ENCODE measurements at places on chromosomes 6 and 20.
A peak's percentile ranks its signal among the peaks of the same experiment; 100 is the strongest.

GRCh38 chr6:113805173-113805790 lies 51.9 kb upstream of the MARCKS start:
- no peak for DNase-seq

DNA sequence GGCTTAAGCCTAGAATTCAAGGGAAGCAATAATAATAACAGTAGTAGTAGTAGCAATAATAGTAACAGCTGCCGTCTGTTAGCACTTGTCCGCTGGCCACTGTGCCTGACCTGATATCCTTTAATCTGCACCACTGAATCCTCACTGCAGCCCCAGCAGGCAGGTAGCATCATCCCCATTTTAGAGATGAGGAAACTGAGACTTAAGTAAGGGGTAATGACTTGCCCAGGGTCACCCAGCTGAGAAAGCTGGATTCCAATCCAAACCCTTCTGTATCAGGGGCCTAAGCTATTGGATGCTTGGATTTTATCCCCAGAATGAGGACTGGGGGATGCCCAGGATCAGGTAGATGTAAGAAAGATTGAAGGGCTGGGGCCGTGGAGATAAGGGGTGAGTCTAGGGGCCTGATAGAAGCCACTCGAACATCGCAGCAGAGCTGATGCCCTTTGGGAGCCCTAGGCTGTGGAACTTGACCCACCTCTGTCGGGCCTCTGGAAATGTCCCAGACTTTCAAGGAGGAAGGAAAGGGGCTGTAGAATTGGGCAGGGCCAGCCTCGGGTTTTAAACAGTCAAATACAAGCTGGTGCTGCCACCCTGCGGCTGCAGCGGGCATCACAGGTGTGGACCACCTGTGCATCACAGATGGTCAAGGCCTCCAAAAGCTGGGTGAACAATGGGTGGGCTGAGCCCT lies 102.1 kb upstream of the MYL9 start:
- peak; percentile 58 for DNase-seq

DNA sequence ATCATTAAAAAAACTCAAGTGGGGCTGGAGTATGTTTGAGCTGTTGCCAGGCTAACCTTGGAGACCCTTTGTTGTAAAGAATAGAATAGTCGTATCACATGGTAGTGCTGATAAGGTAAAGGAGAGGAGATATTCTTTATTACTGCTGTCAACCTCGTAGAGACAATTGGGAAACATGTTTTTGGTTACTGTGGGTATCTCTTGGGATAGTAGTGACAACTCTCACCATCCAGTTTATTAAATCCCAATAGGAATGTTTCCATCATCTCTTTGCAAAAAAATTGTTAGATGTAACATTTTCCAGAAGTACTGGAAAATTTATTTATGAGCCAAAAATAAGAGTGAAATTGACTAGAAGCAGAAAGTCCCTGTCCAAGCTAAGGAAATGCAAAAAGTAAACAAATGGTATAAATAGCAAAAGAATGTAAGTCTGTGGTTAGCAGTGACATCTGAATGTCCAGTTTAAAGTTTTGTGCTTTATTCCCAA lies 829.3 kb upstream of the CITED2 start:
- DNase-seq = no peak

- DNase-seq = no peak
Observed at GRCh38 chr20:15895126-15895525, 678.1 kb downstream of the KIF16B start.

DNA sequence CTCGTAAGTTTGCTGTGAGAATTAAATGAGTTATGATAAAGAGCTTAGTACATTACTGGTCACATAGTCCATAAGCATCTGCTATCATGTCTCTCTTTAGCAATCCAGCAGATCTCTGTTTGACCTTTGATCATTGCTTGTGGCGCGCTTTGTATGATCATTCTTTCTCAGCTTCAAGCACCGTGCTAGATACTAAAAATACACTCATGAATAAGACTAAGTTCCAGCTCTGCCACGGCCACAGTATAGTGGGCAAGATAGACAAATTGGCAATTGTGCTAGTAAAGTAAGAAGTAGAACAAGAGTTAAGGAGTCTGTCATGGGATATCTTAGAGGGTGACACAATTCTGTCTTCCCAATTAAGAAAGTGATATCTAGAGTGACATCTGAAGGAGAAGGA lies 75.2 kb upstream of the ADGRF1 start:
- no peak for DNase-seq

- DNase-seq = no peak
Observed at GRCh38 chr20:11323816-11324215, 593.9 kb upstream of the BTBD3 start.

DNA sequence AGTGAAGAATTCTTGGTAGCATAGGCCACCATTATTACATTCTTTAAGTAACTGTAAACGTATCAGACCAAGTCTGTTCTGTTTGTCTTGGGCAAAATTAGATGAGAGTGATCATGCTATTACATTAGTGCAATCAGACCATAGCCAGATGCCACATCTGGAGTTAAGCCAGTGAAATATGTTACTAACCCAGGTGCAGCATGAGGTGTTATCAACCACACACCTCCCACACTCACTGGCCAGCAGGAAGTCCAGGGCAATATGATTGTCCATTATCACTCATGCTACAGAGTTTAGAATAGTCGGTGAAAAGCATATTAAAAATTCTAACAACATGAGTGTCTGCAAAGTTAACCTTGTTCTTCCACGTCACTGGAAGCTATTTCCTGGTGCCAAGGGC lies 174.7 kb upstream of the PROKR2 start:
- DNase-seq = no peak

- no peak for DNase-seq
Observed at GRCh38 chr6:151811081-151811480, 3.6 kb downstream of the ESR1 start.

GRCh38 chr20:43293068-43293786 lies 103.5 kb upstream of the PTPRT start:
- no peak for DNase-seq

GRCh38 chr20:23065266-23066201 lies 16.1 kb upstream of the THBD start:
- DNase-seq = no peak

DNA sequence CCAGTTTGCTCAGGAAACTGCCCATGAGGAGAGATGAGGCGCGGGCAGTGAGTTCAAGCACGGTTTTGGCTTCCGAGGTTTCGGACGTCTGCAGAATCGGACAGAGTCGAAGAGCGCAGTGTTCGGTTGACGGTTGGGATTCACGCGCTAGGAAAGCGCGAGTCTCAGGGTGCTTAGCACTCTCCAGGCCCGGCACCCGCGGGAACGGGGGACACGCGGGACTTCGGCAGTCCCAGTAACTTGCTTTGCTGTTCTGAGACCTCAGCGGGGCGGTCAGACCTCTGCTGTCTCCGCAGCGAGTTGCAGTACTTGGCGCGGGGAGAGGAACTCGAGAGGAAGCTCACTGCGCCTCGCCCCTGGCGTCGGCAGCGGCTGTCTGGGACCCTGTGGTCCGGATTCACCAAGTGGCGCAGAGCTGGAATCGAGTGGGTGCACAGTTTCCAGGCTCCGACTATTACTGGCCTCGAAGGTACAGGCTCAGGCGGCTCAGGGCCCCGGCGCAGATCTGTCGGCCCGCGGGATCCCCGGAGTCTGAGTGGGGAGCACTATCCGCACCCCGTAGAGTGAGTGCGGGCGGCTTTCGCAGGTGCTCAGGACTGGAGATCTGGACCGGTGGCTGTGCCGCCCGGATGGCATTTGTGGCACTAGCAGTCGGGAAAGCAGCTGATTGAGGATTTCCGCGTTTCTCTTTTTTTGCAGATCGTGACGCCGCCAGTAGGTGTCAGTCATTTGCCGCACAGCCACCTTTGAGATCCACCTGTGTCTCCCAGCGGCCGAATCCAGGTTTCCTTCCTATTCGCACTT lies at the start of gene POM121L2:
TSS of gene POM121L2 (minus strand) at position 128 of the 804 bp plus-strand sequence. CDS start at position 25, 103 bp downstream.
- no peak for DNase-seq

DNA sequence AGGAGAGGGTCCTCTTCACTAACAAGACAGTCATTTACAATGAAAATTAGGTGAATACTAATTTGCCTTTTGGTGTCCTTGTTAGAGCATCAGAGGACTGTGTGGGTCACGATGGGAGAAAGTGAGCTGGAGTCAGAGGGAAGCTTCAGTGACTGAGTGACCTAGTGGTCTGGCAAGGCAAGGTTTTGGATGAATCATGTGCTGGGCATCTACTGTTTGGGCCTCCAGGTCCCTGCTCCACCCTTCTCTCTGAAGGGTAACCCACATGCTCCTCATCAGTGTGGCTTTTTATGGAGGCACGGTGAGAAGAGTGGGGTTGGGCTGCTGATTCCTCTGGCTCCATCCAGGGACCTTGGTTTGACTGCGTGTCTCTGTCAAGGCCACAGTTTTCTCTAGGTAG lies 60.5 kb upstream of the EXOC2 start:
- DNase-seq = no peak

DNA sequence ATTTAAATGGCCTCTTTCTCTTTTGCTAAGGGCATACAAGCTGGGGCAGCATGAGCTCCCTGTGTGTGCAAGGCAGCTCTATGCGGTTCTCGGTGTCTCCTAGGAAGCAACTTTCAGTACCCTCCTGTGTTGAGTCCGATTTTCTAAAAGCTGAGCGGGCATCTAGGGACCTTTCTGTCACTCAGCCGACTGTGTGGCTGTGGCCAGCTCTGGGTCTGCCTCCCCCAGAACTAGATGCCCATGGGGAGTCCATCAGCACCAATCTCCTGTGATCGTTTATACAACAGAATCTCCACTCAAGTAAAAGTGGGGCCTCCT lies 7.5 kb downstream of the NELFCD start:
- DNase-seq = no peak

- no peak for DNase-seq
Observed at GRCh38 chr6:2230659-2231277, 14.6 kb downstream of the GMDS start.

GRCh38 chr6:35569011-35569461 lies 56.3 kb upstream of the TULP1 start:
- DNase-seq = peak; percentile 51

DNA sequence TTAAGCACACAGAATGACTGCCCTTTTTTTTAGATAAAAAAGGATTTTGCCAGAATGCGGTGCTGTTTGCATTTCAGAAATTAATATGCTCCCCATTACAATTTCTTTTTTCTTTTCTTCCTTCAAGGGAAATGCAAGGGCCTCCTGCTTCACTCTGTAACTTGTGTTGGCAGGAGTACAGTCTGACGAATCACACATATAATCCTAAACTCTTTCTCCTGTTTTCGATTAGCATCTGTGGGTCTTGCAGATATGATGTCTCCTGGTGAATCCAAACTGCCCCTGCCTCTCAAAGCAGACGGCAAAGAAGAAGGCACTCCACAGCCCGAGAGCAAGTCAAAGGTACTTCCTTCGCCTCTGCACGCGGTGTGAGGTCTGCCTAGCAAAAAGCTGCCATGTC lies 149.5 kb downstream of the TMEM242 start:
- no peak for DNase-seq

- no peak for DNase-seq
Observed at GRCh38 chr6:162856885-162857284, 129.1 kb downstream of the PACRG start.

DNA sequence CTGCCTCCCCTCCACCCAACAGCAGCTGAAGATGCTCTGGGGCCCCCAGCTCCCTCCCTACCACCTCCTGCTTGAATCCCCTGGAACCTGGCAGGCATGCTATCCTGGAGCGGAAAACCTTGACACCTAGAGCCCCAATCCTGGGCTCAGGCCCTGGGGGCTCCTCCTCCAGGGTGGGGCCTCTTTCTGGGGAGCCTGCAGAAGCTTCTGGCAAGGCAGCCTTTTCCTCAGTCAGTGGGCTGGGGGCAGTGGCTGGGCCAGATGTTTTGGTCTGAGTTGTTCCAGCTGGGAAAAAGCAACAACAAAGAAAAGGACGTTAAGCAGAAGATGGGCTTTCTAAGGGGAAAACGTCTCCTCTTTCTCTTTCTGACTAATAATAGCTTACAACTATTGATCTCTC lies 21.1 kb downstream of the KIAA1755 start:
- DNase-seq = no peak

DNA sequence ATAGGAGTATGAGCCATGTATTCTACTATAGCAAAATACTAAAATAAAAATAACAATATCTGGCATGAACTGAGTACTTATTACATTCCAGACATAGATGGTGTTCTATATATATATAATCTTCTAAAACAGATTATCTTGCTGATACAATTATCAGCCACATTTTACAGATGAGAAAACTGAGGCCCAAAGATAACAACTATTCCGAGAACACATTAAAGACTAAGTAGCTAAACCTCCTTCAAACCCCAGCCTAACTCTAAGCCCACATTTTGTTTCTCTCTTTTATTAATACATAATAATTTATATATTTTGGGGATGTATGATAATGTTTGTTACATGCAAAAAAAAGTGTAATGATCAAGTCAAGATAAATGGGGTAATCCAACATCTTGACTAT lies 98.7 kb upstream of the RUNX2 start:
- DNase-seq = no peak

- no peak for DNase-seq
Observed at GRCh38 chr6:15089569-15090144, 156.2 kb upstream of the JARID2 start.

DNA sequence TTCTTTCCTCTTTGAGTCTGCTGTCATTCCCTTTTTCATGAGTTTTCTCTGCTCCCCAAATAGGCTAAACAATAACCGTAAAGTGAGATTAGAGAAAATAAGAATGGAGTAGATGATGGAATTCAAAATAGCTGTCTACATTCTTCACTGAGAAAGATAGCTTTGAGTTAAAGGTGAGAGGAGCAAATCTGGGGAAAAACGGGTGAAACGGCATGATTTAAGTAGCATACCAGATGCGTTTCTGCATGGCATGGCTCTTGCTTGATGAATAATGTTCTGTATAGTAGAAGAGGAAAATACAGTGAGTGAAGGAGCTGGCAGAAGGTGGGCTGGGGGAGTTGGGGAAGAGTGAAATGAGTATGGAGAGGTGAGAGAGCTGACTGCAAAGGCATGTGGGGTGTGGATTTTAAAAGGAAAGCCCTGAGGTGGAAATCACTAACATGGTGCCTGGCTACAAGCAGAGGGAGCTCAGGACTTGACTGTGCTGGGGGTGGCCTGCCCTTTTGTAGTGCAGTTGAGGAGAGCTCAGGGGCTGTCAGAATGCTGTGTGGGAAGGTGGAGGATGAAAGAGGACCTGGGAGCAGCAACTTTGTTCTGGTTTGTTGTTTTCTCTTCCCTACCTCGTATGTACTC lies 8.8 kb downstream of the BICRAL start:
- DNase-seq = no peak

DNA sequence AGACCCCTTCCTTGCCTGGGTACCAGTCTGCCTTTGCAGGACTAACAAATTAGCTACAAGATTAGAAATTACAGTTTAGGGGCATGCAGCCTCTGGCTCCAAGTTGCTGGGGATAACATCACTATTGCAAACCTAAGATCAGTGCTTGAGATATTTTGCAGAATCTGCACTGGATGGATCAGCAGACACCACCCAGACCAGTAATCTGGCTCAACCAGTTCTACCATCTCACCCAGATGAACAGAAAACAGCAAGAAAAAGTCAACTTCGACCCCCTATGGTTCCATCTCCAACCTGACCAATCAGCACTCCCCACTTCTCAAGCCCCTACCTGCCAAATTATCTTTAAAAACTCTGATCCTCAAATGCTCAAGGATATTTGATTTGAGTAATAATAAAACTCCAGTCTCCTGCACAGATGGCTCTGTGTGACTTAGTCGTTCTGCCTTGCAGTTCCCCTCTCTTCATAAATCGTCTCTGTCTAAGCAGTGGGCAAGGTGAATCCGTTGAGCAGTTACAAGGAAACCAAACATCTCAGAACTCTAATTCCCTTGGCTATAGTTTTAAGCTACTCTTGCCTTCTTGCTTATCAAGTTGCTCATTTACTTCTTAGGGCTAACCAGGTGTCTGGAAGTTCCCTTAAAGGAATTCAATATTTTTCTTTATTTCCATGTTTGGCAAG lies 16.1 kb upstream of the LMBRD1 start:
- no peak for DNase-seq
